Stimulated activated naive CD8-positive, alpha-beta T cell treated with anti-CD3 and anti-CD28 coated beads, Interleukin-15, Interleukin-2, amounts not matched to agents 100 U/mL and 50 U/mL, for 24 hours (primary cell): ENCODE measurements at places on chromosomes 1 and 21.

DNA sequence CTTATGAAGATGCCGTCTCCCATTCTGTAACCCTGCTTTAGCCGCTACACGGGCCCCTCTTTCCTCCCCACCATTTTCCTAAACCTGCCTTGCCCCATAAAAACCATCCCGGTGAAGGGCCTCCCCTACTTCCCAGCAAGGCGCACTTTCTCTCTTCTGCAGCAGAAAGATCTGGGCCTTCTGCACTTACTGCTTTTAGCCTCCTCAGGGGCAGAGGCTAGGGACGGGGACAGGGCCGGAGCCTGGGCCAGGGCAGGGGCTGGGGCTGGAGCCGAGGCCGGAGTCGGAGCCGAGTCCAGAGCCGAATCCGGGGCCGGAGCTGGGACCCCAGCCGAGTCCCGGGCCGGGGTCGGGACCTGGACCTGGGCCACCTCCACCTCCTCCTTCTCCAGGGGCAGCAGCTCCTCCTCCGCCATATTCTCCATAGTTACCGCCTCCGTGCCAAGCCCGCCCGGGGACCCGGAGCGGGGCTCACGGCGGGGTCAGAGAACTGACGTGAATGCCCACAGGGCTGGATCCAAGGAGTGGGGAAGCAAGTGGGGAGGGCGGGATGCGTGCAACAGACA is 382 bp downstream of the TRMT1L start:
- DNase-seq = no peak

DNA sequence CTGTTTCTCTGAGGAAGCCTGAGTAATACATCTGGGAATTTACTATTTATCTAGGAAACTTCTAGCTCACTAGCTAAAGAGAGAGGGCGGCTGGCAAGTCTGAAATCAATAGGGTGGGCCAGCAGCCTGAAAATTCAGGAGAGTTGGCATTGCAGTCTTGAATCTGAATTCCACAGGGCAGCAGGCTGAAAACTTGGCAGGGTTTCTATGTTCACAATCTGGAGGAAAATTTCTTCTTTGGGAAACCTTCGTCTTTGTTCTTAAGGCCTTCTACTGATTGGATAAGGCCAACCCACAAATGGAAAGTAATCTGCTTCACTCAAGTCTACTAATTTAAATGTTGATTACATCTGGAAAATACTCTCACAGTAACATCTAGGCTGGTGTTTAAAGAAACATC is 101.0 kb upstream of the COG2 start:
- no peak for DNase-seq

DNA sequence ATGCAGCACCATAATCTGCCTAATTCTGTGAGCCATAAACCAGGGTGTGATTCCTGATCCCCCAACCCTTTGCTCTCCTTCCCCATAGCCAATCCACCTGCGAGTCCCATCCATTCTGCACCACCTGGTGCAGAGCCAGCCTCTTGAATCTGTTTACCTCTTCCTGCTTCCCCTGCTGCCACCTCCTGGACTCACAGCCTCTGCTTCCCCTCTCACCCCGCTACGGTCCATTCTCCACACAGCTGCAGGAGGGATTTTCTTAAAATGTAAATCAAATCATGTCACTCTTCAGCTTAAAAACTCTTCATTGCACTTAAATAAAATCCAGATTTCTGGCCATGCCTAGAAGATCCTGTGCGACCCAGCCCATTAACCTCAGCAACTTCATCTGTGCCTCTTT is 186.7 kb downstream of the FOXD2 start:
- DNase-seq = no peak

DNA sequence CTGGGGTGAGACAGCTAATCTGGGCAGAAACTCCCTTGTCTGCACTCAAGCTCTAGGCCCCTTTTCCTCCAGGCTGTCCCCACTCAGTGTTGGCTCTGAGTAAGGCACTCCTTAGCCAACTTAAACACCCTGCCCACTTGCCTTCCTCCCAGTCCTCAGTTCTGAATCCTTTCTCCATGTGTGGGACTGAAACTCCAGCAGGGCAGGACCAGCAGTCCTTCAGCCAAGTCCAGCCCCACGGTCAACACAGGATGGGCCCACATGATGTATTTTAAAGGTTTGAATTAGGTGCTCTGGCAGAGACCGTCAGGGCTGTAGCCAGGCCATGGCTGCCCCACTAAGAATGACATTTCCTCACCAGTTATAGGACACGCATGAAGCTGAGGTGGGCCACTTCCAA is 107.8 kb downstream of the EDEM3 start:
- no peak for DNase-seq

DNA sequence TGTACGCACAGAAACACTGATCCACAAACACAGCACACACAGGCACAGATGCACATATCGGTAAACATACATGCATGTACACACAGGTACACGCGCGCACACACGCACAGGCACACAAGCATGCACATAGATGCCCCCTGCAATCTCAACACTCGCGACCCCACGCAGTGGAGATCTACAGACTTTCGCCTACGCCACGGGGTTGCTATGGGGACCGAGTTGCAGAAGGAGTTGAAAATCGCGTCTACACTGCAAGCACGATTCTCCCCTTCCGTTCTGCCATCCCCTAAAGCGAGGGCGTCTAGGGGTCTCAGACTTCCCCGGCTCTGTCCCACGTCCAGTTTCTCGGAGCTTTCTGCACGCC is 826 bp downstream of the TRIM17 start:
- peak; percentile 27 for DNase-seq

GRCh38 chr1:19643602-19644394 is at the start of gene NBL1:
TSS of gene NBL1 (plus strand) at chr1:19644311. CDS start at chr1:19655031, 10,720 bp downstream.
- DNase-seq = peak; percentile 81

DNA sequence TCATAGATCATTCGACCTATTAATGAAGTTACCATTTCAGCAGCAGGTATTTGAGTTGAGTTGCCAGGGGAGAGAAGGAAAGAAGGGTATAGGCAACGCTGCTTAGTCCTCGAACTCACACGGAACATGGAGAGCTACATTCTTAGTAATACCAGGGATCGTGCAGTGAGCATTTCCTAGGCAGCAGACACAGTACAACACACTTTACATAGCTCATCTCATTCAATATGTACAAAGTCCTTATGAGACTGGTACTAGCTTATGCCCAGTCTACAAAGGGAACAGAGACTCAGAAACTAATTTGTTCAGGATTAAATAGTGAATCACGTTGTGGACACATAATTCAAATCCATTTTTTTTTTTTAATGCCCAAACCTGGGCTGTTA is 25.6 kb downstream of the IRF2BP2 start:
- DNase-seq = no peak

DNA sequence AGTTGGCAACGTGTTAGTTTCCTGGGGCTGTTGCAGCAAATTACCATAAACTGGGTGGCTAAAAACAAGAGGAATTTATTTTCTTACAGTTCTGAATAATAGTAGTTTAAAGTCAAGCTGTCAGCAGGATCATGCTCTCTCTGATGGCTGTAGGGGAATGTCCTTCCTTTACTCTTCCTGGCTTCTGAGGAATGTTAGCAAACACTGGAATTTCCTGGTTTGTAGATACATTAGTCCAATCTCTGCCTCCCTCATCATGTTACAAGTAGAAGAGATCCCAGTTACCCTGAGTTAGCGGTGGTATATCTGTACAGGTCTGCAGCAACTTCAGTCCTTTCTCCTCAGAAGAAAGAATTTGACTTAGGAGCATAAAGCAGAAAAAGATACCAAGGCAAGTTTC is 2249.1 kb downstream of the NCAM2 start:
- DNase-seq = no peak

GRCh38 chr21:34078915-34079314 is 5.5 kb downstream of the MRPS6 start:
- no peak for DNase-seq

- no peak for DNase-seq
Measured at GRCh38 chr1:201445310-201445709, 23.7 kb downstream of the PHLDA3 start.

GRCh38 chr1:205064301-205064700 is 20.0 kb downstream of the TMEM81 start:
- no peak for DNase-seq

DNA sequence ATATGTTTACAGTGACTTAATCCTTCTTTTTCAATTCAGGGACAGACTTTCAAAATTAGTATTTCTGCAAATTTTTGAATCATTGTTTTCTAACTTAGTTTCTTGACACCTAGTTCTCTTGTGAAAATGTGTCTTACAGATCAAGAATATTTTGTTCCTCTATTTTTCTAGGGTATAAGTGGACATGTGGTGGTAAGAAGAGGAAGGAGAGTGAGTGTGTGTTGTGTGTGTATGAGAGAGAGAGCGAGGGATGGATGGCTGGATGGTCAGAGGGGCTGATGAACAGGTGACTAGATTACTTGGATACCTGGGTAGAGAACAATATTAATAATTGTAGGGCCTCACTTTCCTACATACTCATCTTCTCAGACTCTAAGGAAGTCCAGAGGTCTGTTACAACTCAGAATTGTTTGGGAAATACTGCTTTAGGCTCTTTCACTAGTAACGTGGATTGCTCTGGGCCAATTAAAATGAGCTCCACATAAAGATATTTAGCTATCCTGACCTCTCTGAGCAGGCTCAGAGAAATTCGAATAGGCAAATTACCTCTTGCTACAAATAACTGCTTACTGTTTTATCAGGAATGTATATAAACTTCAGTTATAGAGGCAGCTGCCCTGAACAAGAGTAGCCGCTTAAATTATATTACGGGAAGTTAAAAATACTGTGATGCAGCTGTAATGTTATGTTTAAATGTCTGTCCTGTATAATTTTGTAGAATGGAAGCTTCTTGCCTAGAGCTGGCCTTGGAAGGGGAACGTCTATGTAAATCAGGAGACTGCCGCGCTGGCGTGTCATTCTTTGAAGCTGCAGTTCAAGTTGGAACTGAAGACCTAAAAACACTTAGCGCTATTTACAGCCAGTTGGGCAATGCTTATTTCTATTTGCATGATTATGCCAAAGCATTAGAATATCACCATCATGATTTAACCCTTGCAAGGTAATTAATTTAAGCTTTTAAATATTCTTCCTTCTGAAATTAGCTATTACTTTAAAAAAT is 19.7 kb downstream of the GPSM2 start:
- no peak for DNase-seq

DNA sequence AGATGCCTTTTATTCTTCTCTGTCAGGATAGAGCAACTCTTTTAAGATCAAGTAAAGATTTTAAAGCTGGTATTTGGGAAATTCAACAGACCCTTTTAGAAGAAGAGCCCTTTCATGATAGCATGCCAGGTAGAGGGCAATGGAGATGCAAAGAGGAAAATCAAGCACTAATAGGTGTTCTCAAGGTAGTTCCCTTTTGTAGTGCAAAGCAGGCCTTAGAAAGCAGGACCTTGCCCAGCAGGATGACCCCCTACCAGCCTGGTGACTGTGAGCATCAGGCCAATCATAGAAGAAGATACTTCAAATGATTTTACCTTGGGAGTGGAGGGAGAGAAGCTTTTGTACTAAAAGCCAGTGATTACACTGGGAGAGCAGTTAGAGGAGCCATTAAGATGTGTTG is 381.4 kb upstream of the ZRANB2 start:
- no peak for DNase-seq

GRCh38 chr1:203914292-203914691 is 52.9 kb downstream of the SNRPE start:
- DNase-seq = no peak

- DNase-seq = no peak
Measured at GRCh38 chr21:36657999-36658398, 40.9 kb upstream of the SIM2 start.

DNA sequence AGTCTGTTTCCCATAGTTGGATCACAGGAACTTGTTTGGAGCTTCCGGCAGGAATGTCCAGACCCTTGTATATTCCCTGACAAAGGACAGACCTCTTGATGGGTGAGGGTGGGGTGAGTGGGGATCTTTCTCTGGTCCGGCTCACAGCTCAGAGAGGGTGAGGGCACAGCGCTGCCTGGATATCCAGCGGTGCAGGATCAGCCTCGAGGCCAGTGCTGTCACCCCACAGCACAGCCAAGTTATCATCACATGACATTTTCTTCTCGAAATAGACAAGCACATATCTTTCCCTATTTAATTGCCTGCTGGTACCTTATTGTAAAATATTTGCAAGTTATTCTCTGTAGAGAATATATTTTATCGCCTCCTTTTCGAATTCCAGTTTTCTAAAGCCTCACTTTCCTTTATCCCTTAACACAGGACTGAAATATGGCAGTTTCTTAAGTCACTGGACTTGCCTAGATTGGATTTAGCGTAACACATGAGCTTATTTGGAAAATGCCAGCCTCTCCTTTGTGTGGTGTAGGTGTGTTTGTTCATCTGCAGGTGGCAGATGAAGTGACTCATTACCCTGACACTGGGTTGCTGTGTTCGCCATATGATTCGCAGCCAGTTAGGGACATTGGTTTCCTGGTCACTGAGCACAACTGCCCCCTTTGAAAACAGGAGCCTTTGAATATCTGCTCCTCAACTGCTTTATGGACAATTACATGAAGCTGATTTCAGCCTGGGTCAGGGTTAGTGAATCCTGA is 21.4 kb downstream of the CLIC6 start:
- DNase-seq = no peak

DNA sequence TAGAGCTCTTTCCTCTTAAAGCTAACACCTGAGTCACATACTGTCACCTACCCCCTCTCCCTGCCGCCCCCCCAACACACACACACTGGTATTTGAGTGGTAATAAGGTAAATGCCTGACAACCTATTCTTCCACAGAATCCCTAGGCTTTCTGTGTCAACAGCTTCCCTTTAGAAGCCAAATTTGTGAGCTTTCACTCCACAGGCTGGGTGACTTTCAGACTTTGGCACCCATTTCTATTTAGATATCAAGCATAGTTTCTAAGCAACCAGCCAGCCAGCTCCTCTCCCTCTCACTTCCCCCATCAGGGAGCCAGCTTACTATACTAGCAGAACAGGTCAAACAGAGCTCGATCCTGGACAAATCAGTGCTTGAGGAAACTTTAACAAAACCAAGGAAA is 3.2 kb upstream of the C1orf74 start:
- no peak for DNase-seq

- DNase-seq = no peak
Measured at GRCh38 chr1:231279081-231279480, 38.1 kb downstream of the GNPAT start.

- DNase-seq = peak; percentile 48
Measured at GRCh38 chr1:19661721-19662228, 2.9 kb upstream of the HTR6 start.

GRCh38 chr1:11413986-11414391 is 65.0 kb upstream of the DISP3 start:
- DNase-seq = no peak

DNA sequence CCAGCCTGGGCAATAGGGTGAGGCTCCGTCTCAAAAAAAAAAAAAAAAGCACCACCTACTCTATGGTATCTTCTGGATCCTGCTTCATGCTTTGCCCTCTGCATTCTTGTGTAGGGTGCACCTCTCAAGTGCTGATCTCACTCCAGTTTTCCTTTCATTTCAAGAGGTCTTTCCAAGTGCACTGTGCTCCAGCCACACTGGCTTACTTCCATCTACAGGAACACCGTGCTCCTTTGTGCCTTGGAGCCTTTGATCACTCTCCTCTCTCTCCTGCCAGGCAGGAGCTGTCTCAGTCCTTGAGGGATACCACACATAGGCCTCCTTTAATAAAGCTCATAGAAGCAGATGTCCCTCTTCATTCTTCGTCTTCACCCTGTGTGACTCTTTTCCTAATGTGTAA is 55.4 kb upstream of the GREM2 start:
- no peak for DNase-seq
